ENCODE measurements at places on chromosomes 5 and 9.

DNA sequence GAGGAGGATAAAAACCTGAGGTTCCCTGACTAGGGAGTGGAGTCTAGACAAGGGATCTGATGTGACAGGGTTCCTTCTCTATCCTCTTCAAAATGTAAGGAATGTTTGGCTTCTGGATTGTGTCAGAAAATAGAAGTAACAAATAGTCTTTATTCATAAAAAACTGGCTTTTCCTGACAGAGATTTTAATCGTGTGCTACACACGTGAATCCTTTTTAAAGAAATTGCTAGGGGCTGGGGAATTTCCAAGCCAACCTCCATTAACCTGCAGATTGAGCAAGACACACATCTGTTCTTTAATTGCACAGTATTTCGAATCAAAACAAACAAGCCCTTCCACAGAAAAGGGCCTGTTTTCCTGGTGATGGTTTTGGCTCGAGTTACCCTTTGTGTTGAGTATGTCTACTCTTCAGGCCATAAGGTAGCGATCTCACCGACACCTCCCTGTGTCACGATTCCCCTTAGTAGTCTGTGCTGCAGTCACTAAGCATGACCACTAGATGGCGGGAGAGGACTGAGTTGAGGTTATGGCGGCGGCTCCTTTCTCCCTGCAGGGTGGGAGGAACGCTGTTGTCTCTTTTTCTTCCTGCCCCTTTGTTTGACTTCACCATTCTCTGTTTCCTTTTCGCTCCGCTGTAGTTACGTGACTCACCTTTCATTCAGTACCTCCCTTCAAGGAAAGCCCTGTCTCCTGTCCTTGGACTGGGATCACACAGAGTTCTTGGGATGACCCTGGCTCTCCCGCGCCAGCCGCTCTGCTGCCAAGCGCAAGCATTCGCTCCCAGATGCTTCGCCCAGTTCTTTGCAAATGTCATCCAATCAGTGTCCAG, 137.1 kb upstream of the SLC24A2 start:
- DNase-seq = peak; percentile 72

DNA sequence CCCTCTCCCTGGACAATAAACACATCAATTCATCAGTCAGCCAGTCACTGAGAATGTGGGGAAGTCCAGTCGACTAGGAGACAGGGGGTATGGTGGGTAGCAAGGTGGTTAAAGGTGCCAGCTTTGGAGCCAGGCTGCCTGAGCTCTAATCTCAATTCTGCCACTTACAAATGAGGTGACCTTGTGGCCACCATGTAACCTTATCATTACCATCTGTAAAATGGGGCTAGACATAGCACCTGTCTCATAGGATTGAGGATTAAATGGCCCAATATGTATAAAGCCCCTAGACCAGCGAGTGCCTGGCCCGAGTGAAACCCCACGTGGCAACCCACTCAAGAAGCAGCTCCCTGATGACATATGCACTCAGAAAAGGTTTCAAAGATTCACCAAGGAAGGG, 73.3 kb upstream of the TBC1D2 start:
- no peak for DNase-seq

DNA sequence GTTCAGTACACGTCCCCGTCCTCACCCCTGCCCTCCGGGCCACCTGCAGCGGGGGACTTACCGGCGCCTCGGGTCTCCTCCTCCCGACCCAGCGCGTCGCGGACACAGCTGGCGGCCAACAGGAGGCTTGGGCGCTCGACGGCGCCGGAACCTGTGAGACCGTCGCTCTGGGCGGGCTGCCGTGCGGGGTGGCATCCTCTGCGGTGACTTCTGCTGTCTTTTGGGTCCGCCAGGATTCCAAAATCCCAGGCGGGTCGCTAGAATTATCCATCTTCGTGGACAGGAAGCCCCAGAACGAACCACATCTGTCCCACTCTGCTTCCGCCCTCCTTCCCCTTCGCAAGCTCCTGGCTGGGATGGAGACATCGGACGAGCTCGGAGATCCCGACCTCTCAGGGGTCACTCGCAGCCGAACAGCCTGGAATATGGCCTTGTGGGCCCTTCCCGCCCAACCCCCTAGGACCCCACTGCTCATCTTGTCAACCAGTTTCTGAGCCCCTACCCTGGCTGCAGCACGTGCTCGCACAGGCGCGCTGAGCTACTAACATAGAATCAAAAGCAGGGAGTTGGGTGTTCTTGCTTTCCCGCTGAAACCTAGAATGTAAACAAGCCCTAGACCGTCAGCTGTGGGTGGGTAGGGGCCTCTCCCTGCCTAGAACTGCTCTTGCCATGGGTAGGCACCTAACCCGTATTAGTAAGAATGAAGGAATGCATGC, 947 bp upstream of the MARCHF3 start:
- DNase-seq = peak; percentile 6

GRCh38 chr9:71431931-71432330, 310.5 kb upstream of the TRPM3 start:
- no peak for DNase-seq

DNA sequence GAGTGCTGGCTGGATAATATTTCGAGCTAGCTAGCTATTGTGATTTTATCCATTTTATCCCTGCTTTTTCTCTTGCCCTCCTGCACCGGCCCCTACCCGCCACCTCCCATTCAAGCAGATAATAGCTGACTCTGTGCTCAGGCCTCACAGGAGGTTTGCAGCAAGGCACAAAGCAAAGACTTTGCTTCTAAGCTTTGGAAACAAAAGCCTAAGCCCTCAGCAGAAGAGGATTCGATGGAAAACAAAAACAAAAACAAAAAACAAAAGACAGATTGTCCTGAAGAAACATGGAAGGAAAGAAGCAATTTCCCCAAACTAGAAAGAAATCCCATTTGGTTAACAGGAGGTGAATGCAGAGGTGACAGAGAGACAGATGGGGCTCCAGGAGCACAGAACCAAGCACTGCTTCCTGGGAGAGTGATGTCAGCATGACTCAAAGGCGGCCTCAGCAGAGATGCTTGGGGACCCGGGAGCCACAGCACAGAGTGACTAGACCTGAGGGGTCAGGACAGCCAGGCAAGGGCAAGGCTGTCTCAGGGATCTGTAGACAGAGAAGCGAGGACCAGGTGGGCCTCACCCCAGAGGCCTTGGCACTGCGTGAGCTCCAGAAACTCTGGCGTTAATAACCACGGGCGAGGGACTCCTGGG, 28.4 kb downstream of the MTX3 start:
- DNase-seq = no peak

DNA sequence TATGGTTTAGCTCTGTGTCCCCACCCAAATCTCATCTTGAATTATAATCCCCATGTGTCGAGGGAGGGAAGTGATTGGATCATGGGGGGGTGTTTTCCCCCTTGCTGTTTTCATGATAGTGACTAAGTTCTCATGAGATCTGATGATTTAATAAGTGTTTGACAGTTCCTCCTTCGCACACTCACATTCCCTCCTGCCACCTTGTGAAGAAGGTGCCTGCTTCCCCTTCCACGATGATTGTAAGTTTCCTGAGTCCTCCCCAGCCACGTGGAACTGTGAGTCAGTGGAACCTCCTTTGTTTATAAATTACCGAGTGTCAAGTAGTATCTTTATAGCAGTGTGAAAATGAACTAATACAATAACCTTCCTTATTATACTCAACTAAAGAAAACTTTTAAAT, 24.3 kb upstream of the TEX10 start:
- DNase-seq = no peak

DNA sequence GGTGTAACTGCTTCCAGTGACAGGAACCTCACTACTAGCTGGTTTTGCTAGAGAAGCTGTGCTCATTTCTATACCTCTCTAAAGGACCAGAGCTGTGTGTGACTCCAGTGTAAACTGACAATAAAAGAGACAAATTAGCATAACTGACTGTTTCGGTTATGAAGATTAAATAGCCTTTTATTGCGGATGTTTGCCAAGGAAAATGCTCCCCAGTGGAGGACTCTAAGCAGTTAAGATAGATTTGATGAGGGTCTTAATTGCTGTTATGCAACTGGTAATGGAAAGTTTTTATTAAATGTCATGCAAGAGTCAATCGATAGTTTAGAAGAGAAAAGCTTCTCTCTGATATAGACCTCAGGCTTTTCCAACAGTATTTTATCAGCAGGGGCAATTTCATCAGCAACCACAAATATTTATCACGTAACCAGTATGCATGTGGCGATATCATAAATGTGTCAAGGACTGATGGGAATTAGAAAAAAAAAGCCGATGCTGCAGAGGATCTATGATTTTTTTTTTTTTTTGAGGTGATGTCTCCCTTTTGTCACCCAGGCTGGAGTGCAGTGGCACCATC, 275.2 kb upstream of the DMAC1 start:
- no peak for DNase-seq

GRCh38 chr9:88773627-88774244, 217.5 kb upstream of the S1PR3 start:
- DNase-seq = no peak

DNA sequence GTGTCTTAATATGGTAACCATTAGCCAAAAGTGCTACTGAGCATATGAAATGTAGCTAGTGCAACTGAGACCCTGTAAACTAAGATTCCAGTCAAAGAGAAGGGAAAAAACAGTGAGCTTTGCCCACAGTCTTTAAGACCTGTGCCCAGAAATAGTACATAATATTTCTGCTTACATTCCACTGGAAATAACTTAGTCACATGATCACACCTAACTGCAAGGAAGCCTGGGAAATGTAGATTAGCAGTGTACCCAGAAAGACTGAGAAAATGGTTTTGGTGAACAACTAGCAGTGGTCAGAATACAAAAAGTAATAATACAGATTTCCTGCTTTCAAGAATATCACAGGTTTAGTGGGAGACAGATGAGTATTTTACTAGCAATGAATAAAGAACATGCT, 2.5 kb upstream of the CPLANE1 start:
- DNase-seq = no peak

GRCh38 chr5:127517110-127517479, 345 bp upstream of the PRRC1 start:
- no peak for DNase-seq

- DNase-seq = no peak
These were observed 2.5 kb downstream of the SH3PXD2B start for GRCh38 chr5:172451771-172452197.

DNA sequence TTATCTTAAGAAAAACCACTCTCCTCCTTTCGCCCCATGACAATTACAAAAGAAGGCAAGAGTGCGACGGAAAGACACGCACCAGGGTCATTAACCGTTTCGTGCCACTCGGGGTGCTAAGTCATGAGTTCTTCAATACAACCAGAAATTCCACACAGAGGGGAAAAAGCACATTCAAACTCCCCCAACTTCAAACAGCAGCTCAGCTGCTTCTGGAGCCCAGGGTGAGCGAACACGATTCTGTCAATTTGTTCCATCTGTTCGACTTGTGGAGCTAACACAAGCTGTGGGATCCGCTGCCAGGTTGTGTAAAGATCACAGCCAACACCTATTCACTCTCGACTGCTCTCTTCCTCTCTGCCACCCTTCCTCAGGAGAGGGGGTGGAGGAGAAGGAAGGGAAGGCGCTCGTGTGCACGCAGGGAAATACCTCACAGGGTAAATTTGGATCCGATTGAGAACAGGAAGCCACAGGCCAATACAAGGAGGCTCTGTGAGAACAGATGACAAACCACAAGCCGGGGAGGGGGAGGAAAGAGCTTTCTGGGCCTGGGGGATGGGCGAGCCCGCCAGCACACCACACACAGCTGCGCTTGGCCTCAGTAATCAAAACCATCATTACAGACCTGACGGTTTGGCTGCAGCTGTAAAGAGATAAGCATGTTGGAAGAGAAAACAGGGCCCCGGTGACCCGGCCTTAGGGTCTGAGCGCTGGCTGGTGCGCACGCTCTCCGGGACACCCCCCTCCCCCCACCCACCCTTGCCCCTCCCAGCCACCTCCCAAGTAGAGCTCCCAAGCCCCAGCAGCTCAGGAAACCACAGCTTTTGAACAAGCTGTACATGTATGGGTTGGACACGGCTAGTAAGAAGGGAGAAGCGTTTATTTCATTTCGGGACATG, 54.3 kb downstream of the PTCH1 start:
- peak; percentile 68 for DNase-seq

- DNase-seq = no peak
These were observed 694.9 kb downstream of the ISL1 start for GRCh38 chr5:52077941-52078815.

DNA sequence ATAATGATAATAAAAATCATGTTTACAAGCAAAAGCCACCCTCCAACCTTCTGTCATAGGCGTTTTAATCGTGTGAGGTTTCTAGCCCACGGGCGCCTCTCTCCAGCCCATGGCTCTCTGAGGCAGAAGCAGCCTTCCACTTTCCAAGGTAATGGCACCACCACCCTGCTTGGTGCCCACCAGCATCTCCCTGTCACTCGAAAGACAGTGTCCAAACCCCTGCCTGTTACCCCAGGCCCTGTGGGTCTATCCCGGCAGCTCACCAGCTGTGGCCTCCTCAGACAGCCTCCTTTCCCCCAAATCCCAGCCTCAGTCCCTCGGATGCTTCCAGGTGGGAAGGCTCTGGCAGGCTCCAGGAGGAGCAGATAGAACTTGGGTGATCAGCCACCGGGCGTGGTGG, 123.8 kb upstream of the LPCAT1 start:
- no peak for DNase-seq

- DNase-seq = no peak
These were observed 11.8 kb downstream of the JADE2 start for GRCh38 chr5:134537297-134537696.

GRCh38 chr5:50340757-50341156, 100.3 kb downstream of the EMB start:
- DNase-seq = no peak

DNA sequence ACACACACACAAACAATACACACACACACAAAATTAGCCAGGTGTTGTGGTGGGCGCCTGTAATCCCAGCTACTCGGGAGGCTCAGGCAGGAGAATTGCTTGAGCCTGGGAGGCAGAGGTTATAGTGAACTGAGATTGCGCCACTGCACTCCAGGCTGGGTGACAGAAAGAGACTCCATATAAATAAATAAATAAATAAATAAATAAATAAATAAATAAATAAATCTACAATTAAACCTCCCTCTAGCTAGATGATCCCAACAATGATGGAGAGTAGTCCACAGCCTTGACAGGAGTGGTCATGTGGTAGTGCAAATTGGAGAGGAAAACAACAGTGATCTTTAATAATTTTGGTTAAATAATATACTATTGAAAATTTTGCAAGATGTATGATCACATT, 1739.0 kb upstream of the C9orf72 start:
- no peak for DNase-seq

DNA sequence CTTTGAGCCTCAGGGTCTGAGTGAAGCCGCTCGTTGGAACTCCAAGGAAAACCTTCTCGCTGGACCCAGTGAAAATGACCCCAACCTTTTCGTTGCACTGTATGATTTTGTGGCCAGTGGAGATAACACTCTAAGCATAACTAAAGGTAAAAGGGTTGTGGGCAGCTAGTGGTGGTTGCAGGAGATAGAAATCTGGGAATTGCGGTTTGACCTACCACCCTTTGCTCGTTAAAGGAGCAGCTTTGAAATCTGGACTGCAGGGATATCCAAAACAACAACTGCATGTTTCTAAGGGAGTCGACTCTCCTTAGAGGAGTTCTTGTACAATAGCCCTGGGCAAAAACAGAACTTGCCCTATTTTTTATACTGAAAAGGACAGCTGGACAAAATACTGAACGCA, 19.0 kb downstream of the ABL1 start:
- no peak for DNase-seq

DNA sequence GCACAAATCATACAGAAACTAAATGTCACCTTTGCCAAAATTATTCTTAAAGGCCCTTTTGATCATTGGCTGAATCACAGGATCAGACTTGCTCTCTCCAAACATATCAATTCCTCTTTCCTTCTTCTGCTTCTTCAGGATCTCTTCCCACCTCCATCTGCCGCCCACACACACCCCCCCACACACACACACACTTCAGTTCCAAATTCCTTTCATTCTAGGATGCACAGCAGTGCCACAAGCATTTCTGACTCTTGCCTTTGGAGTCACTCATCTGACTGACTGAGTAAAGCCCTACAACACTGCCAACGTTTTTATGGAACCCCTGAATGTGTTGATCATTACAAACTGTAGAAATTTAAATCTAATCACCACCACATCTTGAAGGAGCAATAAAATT, 22.9 kb downstream of the DNAH5 start:
- DNase-seq = no peak
